ENCODE measurements at places on chromosomes 1 and 21.

- no peak for DNase-seq
Measured at GRCh38 chr21:17466166-17466565, 46.7 kb upstream of the CXADR start.

GRCh38 chr21:37370152-37371040 lies 3.8 kb downstream of the DYRK1A start:
- DNase-seq, result no peak

DNA sequence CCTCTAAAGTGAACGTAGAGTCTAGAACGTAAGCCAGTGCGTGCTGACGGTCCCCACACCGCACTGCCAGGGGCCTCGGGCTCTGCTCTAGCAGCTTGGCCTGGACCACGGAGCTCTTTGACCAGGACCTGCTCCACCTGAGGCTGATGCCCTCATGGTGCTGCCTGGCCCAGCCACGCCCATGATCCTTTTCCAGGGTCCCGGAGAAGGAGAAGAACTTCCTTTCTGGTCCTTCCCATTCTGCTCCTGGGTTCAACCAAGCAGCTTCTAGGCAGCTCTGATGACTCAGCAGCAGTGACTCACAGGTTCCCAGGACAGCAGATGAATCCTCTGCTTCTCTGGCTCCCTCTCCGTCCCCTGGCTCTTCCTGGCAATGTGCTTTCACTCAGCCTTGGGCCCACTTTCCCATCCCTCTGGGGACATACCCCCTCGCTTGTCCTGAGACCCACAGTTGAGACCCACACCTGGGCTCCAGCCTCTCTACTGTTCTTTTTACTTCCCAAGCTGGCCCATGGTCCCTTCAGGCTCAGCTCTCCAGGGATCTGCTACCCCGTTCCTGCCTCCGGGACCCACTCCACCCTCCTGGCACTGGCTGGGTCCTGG lies 246.3 kb upstream of the RAB4A start:
- DNase-seq, result no peak

DNA sequence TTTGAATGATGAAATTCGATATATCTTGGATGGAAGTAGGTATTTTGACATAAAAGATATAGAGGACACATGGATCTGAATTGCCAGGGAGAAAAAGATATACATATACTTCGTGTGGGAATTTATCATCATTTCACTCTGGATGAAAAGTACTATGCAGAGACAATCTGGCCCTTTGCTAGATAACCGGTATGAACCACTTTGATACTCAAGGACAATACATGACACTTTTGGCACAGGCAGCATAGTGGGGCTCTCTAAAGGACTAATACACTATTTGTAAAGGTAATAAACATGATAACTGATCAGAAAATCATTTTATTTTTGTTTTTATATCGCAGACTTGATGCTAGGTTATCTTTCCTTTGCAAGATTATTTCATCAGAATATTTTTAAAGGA lies 24.2 kb downstream of the JAK1 start:
- no peak for DNase-seq

- no peak for DNase-seq
Measured at GRCh38 chr1:247209396-247209795, 37.6 kb upstream of the ZNF124 start.

DNA sequence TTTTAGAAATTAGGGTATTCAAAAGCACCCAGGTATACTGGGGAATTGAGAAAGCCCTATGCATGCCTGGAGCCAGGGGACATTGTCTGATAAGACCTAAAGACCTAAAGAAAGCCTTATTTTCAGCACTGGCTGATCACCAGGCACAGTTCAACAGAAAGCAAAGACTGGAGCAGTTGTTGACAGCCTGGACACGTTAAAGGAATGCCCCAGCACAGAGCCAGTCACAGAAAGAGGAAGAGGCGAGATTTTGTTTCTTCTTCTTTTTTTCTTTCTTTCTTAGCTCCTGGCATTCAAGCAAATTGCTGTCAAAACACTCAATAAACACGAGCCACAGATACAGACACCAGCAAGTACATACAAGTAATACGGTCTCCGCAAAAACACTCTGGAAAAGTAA lies 40.4 kb downstream of the RNF187 start:
- DNase-seq, result no peak

DNA sequence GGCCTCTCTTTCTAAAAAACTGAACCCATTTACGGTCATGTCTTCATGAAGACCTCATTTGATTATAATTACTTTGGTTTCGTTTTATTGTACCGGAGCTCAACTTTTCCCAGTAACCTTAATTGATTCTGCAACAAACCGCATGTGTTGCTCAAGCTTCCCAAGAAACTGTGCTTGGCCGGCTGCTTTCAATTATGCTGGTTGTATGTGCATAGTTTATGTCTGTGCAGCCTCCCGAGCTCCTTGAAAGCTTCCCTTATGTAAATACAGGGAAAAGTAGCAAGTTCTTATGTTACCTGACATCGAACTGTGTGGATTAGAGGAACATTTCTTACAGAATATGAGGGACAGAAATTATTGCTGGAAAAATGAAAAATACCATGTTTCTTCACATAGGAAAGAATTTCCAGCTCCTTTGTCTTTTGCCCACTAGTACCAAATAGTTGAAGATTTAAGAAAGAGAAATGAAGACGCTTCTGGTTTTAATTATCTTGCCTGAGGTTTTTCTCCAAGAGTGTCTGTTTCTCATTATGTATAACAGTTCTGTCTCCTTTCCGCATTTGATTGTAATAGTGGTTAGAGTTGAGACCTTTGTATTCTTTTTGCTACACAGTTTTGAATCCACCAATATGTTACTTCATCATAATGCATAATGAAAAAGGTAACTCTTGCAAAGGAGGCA lies 2.1 kb downstream of the VCAM1 start:
- peak; percentile 70 for DNase-seq

- DNase-seq, result no peak
Measured at GRCh38 chr1:16073490-16074119, at the start of gene FAM131C. Gene FAM131C (minus strand): TSS chr1:16073651. CDS start chr1:16073442, 209 bp downstream.

DNA sequence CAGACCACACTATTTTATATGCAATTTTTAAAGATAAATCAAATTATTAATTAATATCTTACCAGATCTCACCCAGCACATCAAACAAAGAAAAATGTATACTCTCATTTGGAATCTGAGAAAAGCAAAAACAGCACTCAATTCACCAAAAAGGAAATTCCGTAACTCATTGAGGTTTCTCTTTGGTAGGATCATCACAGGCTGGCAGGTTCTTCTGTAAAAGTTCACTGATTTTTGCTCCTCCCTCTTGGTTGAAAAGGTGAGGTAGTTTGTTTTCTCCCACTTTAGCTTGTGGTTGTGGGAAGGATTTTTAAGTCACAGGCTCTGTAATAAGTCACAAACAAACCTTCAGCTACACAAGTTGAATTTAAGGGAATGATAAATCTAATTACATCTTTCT lies at the start of gene LIPI:
TSS of gene LIPI (minus strand) at position 218 of the 400 bp plus-strand sequence. CDS start at position 108, 110 bp downstream.
- DNase-seq, result no peak

GRCh38 chr1:170214117-170215032 lies 68.6 kb downstream of the NTMT2 start:
- peak; percentile 41 for DNase-seq

DNA sequence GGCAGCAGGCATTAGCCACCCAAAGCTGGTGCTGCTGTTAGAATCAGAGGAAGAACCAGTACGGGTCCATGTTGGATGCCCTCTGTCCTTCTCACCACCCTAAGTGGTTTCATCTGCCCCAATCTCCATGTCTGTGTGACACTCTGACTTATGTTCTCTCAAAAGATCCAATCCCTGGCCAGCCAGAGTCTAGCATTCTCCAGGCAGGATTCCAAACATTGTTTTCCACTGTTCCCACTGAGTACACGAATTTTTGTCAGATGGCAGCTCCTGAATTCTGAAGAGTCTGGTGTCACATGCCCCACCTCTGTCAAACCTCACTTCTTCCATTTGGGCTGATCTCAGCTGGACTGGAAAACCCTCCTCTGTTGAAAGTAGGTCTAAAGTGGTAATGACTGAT lies 166.0 kb downstream of the DISC1 start:
- DNase-seq, result no peak

DNA sequence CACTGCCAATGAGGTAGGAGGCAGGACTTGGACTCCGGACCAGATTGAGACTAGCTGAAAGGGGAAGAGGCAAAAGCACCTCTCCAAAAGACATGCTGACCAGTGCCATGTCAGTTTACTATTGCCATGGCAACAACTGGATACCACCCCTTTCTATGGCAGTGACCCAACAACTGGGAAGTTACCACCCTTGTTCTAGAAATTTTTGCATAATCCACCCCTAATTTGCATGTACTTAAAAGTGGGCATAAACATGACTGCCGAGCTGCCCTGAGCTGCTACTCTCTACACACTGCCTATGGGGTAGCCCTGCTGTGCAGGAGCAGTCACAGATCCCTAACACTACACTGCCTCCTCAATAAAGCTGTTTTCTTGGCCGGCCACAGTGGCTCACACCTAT lies 19.0 kb upstream of the SLC6A9 start:
- DNase-seq, result no peak

Measured in left hindlimb (tissue), 1 donor.